ENCODE measurements at places on chromosomes 2 and 18. TPM values are rescaled to one million over a fixed set of nuclear protein-coding genes. Genes with fewer than 3 reads are reported as not detected.

GRCh38 chr18:79386547-79386946 is 9.2 kb upstream of the NFATC1 start:
- no peak for DNase-seq

GRCh38 chr2:33342705-33343104 is 133.7 kb upstream of the RASGRP3 start:
- no peak for DNase-seq

CRACDL gene
- 2.3 TPM for total RNA-seq

DNA sequence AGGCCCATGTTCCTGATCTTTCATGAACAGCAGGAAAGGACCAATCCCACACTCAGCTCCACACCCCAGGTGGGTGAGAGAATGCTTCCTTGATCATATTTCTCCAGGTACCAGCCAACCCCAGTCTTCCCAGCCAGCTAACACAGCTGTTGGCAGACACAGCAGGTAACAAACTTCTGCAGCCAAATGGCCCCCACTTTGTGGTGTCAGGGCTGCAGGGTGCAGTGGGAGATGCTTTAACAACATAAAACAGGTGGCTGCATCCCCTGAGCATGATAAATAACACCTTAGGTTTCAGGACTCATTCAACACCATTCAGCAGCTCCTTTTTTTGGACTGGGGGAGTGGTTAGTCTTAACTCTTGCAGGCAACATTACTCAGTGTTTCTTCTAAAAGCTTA is 76.7 kb upstream of the ACAA2 start:
- no peak for DNase-seq

FOXD4L1 gene
- 0.14 TPM for total RNA-seq

DSC3 gene
- total RNA-seq = not detected

POTEE gene
- 0.48 TPM for total RNA-seq

DNA sequence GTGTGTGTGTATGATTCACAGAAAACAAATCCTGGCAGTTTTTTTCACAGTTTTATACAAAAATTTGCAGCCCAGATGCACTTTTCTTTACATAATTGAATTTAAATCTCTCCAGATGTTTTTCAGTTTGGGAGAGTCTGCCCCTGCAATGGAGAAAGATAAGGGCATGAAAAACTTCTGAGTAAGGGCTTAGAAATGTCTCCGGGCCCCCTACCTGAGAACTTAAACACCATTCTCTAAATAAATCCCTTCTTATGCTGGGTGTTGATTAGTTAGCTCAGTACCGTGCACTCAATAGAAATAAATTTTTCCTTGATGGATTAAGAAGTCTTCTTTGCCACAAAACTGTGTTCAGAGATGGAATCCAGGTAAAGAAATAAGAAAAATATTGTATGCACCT is 64.5 kb downstream of the DPP4 start:
- no peak for DNase-seq

DNA sequence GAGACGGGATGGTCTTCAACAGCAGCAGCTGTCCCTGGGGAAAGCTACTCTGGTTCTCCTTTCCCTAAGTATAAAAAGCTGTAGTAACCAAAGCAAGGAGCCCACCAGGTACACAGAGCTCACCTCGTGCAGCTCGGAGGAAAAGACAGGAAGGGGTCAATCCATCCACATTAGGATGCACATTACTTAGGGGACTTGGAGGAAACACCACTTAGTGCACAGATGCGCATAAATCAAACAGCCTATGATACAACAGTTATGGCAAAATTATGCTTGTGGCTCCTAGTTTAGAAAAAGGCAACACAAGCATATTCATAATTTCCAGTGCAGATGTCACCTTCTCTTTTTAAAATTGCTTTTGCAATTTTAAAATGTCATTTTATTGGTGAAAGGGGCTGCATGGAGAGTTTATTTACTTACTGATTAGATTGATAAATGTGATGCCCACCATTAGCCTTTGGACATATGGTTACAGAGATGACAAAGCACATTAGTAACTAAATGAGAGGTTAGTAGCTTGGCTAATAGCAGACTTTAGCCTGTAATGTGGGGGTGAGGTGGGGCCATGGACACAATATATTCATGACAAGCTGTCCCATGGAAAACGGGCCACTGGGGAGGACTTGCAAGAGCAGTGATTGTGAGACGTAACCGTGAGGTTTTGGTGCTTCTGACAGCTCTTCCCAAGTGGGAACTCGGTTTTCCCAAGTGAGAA is 199.8 kb downstream of the MYT1L start:
- no peak for DNase-seq

MBP gene
- total RNA-seq = 138 TPM

DCDC2C gene
- not detected for total RNA-seq

CPO gene
- not detected for total RNA-seq
